ENCODE measurements at places on chromosomes 16 and 17.

- DNase-seq, result no peak
These were observed 13.2 kb downstream of the XYLT2 start for GRCh38 chr17:50359005-50359699.

DNA sequence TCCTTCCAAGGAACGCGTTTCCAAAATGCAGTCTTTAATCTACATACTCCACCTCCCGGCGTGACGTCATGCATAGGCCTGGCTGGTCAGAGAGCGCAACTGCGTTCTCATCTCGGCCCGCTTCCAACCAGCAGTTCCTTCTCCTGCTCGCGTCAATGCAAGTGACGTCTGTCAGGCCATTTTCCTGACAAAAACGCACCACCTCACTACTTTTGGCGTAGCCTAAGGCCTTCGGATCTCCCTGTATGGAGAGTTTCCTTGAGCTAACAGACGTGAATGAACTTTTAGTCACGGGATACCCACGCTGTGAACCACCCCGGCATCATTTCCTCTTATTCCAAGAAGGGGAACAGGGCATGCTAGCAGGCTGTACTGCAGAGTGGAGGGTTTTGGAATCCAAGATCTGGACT, 25.0 kb downstream of the TEX14 start:
- peak; percentile 8 for DNase-seq

DNA sequence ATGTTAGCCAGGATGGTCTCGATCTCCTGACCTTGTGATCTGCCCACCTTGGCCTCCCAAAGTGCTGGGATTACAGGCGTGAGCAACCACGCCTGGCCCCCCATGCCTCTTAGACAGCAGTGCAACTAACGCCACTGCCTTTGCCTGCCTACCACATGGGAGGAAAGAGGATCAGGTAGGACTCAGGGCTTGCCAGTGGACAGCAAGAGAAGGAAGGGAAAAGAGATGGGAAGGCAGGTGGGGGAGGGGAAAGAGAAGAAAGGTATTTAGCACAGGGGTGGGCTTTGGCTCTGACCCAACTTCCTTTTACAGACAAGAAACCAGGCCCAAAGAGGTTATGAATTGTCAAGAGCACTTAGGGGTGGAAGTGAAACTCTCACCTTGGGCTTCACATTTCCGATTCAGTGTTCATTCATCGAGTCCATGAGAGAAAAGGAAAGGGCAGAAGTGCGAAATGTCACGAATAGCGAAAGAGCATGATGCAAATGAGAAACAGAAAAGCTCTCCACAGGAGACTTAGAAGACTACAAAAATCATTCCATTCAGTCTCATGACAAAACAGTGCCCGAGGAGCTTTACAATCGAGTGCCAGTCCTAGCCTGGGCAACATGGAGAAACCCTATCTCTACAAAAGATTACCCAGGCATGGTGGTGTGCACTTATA, 36.4 kb downstream of the CDK5R1 start:
- no peak for DNase-seq

DNA sequence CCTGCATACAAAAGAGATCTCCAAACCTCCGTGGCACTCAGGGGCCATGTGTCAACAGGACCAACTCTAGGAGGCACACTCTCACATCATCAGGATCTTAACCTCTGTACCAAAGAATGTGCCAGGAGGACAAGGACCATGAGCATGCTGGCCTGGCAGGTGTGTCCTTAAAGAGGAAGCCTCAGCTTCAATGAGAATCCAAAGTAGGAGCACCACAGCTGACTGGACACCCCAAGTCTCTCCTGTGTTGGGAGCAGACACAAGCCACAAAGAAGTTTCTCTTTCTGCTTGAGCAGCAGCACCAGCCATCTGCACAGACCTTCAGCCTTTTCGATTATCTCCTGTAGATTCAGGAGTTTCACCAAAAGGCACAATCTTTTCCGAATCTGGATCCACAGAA, 1734.5 kb downstream of the TP53TG3F start:
- no peak for DNase-seq

DNA sequence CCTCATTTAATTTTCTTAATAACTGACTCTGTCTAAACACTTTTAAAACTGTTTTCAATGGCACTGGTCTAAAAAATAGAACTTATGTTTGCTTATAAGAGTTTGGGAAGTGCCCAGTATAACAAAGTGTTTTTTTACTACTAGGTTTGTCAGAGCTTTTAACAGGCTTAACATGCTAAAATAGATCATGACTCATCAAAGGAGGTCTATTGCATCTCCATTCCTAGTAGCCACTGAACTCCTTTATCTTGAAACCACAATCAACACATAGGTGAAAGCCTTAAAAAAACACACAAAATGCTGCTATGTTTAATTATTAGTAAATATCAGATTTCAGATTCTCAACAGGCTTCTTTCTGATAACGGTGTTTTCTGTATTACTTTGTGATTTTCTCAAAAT, 196.4 kb upstream of the KIF2B start:
- no peak for DNase-seq

GRCh38 chr17:73393962-73394361, 82.2 kb upstream of the CDC42EP4 start:
- DNase-seq, result no peak

DNA sequence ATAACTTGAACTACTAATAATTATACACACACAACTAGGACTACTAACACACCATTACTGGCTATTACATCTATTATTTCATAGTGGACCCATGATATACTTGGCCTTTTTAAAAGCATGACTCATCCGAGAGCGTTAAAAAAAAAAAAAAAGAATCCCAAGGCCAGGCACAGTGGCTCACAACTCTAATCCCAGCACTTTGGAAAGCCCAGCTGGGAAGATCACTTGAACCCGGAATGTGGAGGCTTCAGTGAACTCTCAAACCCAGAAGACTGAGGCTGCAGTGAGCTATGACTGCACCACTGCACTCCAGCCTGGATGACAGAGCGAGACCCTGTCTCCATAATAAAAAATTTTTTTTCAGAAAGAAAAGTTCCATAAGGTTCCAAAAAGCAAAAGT, 3.1 kb downstream of the GLG1 start:
- DNase-seq, result no peak

DNA sequence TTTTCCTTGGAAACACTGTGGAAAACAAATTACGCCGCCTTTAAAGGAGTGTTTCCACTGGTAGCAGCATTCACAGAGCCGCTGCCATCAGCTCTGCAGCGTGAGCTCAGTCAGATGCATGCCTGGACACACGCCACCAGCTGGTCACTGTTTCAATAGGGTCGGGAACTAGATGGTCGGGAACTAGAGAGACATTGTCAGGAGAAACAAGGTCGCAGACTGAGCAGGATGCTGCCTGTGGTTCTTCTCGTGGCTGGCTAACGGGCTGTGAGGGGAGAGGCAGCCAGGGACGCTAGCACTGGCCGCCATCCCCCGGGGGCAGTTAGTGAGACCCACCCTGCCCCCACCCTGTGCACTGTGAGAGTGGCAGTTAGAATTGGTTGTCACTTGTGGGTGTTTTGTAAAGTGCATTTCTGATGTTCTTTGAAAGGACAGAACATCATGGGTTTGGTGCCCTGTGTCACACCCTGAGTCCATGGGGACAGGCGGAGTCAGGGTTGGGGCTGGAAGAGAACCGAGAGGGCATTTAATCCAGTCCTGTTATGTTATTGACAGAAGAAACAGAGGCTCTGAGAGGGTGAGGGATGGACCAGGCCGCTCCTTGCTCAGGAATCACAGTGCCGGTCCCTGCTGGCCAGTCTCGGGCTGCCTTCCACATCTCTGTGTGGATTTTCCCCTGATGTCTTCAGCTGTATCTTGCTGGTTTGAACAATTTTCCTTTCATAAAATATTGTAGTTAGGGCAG, 86.3 kb downstream of the SPECC1 start:
- DNase-seq, result no peak

- no peak for DNase-seq
These were observed 120.7 kb upstream of the GSE1 start for GRCh38 chr16:85492295-85492864.

GRCh38 chr17:47315451-47316266, 8.1 kb upstream of the EFCAB13 start:
- DNase-seq, result peak; percentile 49

DNA sequence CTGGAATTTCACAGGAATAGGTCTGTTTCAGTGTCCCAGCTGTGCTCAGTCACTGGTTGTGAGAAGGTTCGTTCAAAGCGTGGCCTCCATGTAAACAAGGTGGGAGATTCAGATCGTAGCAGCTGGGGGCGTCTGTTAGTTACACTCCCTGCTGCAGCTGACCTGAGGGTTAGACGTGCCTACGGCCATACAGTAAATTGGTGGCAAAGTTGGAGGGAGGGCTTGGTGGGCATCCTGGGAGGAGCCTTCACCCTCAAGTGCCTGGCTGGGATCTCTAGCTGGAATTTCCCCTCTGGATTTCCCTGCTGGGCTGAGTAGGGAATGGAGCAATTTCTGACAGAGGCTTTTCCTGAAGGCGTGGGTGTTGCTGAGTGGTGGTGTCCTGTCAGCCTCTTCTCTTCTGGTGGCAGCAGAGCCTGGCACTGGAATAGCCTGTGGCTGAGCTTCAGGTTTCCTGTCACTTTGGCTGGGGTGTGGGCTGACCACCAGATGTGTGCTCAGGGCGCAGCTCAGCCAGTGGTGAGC, 6.4 kb downstream of the FCSK start:
- no peak for DNase-seq

GRCh38 chr16:57242650-57243049, 2.4 kb upstream of the ARL2BP start:
- DNase-seq, result no peak

DNA sequence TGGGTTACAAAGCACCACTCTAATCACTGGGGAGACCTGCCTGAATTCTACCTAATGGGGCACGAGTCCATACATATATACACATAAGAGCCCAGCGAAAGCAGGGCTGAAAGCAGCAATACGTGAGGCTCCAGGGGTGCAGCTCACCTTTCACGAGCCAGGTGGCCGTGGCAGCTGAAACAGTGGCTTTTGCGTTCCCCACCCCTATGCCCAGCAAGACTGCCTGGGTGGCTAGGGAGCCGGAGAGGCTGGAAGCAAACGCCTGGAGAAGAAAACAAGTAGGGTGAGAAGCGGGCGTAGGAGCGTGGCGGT, 618 bp downstream of the RUSF1 start:
- DNase-seq, result no peak

DNA sequence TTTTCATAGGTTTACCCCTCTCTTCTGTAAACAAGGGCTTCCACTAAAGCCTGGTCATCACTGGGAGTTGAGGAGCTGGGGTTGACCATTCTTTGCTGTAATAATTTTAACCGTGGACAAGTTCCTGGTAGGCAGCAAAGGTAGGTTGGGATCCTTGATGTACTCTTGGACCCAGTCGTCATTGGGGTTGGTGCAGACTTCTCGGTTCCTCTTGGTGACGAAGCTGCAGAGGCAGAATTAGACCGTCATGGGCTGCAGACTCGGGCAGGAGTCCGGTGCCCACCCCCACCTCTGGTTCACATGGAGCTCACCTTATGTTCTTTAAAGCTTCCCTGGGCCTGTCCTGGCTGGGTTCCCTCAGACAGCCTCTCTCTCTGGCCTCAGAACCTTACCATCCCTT, 3.8 kb downstream of the CCL16 start:
- no peak for DNase-seq

DNA sequence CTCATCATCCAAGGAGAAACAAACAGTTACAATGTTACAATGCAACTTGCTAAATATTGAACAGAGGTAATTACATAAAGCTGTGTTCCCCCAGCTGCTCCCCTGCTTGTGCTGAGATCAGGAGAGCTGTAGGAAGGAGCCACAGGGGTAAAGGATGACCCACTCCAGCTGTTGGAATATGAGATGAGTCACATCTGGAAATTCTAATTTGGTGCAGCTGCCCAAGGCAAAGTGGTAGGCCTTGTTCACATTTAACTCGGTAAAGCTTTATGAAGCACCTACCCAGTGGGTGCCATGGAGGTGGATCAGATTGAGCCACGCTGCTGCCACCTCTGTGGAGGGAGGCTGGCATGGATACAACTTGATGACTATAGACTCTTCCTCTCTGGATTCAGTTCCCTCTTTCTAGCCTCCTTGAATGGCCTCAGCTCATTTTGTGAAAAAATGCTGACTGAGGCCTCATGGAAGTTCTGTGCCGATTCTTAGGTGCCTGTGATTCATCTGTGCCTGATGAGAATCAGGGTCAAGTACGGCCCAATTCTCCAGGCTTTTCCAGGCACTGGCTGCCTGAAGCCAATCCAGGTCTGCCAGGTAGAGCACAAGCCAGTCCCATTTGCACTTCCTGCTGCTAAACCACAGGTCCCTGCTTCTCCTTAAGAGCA, 7.4 kb downstream of the ZNF689 start:
- DNase-seq, result no peak

GRCh38 chr17:17134957-17135333, 71.2 kb downstream of the PLD6 start:
- DNase-seq, result no peak

DNA sequence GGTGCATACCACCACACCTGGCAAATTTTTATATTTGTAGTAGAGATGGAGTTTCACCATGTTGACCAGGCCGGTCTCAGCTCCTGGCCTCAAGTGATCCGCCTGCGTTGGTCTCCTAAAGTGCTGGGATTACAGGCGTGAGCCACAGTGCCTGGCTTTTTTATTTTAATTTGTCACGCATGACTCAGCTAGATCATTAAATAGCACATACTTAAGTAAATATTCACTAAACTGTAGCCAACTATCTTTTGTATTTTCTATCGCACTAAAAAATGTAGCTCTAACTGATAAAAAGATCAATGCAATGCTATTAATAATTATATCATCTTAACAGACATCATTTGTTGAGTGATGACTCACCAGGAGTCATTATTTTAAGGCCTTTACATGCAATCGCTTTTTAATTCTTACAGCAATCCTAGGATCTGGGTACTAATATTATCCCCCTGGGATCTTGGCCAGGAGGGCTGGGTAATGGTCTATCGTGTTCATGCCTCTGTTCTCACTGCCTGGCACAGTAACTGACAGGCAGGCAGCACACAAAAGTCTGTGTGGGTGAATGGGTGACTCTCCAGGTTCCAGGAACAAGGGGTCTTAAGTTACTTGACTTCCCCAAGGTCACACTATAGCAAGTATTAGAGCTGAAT, 693.5 kb upstream of the EEF2KMT start:
- no peak for DNase-seq

DNA sequence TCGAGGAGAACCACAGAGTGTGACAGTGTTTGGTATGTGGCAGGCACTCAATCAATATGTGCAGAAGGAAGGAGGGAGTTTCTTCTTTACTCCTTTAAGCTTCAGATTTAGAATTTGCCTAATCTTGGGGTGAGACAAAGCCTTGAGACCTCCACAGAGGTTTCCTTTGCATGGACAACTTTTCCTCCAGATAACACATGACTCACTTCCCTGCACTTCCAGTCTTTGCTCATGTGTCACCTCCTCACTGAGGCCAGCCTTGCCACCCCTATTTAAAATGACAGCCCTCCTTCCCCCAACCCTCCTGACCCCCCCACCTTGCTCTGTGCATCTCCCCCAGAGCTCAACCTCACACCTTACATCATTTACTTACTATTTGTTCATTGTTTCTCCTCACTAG, 17.4 kb upstream of the NOS2 start:
- DNase-seq, result no peak

Data from CD8-positive, alpha-beta memory T cell (primary cell).